ENCODE measurements at places on chromosomes 1 and 21.
A peak's percentile ranks its signal among the peaks of the same experiment; 100 is the strongest.

DNA sequence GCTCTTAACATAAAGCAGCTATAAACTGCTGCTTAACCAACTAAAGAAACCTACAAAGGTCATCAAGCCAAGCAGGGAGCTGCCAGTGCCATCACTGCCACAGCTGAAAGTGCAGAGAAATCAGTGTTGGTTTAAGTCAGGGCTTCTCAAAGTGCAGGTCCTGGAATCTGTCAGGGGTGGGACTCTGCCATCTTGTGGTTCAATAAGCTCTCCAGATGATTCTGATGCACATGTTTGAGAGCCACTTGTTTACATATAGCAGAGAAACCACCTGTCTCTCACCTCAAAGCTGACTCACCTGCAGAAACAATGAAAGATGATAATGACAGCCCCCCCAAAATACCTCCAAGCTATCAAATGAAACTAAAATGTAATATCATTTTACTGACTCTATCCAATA lies 49.3 kb downstream of the SH3GLB1 start:
- peak; percentile 5 for DNase-seq

GRCh38 chr1:197948926-197949899 lies 32.0 kb downstream of the LHX9 start:
- DNase-seq: no peak

- DNase-seq: no peak
Measured at GRCh38 chr1:2921970-2922686, 99.1 kb upstream of the ACTRT2 start.

DNA sequence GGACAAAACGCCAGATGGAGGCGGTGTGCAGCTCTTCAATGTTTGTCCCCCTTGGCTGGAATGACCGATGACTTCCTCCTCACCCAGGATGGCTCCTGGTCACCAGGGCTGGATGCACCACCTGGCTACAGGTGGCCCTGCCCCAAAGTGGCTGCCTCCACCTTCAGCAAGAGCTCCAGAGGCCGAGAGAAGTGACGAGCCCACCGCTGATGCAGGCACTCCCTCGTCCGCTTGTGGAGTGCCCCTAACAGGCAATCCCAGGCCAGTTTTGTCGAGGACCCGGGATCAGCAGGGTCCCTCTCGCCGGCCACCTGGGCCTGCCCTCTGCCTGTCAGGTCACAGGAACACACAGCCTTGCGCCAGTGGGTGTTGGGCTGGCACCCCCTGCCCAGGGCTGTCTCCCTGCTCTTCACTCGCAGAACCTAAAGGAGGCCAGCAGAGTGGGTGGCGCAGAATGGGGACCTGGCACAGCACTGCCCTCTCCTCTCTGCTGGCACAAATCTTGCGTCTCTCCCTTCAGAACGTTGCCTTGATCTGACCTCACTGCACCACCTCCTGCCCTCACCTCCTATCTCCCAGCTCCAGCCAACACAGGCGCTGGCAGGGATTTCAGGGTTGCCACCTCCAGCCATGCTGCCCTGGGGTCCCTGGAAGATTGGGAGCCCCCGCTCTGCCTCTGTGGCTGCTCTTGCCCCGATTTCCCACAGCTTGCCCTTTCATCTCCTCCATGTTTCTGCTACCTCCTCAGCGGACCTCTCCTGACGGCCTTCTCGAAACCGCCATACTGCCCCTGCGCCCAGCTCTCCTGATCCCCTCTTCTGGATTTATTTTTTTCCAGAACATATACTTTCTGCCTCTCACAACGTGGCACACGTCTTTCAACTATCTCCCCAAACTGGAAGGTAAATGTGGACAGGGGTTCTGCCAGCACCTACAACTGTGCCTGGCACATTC lies 38.6 kb downstream of the SLC45A1 start:
- DNase-seq: no peak

DNA sequence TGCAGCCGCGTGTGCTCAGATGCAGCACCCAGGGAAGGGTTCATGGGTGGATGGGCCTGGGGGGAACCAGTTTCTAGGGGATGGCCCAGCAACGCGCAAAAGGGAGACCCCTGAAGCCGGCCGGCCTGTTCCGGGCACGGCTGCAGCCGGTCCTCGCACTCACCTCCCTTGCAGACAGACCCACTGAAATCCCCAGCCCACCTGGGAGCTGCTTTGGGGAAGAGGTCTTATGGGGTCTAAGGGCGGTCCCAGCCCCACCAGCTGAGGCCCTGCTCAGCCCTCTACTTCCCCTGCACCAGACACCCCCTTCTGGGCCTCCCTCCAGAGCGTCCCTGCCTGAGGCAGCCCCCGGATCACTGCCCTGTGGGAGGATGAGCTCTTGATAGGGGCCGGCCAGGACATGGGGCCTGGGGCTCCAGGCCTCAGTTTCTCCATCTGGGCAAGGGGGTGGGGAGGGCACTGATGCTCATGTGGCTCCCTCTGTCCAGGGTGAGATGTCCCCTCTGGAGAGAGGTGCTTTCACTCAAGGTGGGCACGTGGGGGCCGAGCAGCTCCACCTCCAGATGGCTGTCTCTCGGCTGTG lies 20.0 kb upstream of the TTC34 start:
- DNase-seq: no peak
